ENCODE measurements at places on chromosomes 1 and 21.

GRCh38 chr1:86530211-86530845 is 16.6 kb upstream of the CLCA4 start:
- no peak for DNase-seq

- DNase-seq: no peak
Measured at GRCh38 chr1:8154621-8155052, 128.5 kb upstream of the ERRFI1 start.

DNA sequence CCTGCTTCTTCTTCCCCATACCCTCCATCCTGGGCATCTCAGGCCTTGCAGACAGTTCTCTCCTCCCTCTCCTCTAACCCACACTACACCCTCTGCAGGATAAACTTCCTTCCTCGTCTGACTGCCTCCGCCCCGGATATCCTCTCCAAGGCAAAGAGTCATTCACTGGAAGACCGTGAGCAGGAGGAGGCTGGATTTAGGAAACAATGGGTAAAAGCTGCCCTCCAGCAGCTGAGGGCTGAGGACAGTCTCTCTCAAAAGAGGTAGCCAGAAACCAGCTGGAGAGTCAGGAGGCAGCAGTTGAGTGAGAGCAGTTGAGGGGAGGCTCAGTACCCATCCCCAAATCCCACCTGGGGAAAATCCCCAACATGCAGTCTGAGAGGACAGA is 1.4 kb downstream of the CSRP1 start:
- no peak for DNase-seq

GRCh38 chr1:160117709-160118183 is 2.2 kb downstream of the ATP1A2 start:
- no peak for DNase-seq

- no peak for DNase-seq
Measured at GRCh38 chr1:15618077-15618654, 908 bp downstream of the DDI2 start.

DNA sequence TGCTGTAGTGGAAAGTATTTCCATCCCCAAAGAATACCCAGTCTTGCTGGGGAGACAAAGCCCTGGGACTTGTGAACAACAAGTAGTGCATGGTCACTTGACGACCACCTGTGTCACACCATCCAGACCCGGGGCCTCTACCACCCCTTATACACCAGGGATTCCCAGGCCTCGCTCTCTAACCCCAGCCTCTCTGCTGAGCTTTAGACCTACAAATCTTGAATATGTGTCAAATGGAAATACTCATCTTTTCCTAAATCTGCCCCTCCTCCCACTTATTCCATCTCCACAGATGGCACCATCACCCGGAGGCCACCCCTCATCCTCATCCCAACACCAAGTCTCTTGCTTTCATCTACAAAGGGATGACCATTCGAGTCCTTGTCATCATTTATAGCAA is 875 bp upstream of the RNASEL start:
- no peak for DNase-seq

- DNase-seq: no peak
Measured at GRCh38 chr1:180916012-180916770, 3.5 kb downstream of the KIAA1614 start.

- no peak for DNase-seq
Measured at GRCh38 chr1:80657044-80657643, 1143.6 kb upstream of the ADGRL2 start.

DNA sequence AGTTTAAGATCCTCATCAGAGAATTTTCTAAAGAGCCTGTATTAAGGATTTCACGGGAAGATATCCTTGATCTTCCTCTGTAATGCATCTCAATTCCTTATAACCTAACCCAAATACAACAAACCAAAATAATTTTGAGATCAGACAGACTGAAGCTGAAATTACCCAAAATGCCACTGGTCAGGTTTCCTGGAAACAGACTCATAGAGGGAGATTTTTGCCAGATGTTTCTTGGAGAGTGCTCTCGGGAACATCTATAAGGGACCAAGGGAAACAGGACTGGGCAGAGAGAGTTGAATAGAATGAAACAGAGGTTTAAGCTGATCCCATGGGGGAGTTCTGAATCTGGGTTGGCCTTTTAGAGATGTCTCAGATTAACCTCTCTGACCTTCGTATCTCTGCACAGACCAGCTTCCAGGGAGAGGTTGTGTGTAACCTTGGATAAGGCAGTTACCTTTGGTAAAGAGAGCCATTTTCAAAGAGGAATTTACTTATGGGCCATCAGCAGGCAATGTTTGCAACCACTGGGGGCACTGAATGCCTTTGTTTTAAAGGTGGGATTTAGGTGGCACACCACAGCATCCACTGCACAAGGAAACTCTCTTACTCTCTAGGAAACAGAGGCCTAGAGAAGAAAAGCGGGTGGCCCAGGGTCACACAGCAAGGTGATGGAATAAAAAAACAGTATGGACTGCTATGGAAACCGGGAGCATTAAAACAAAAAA is 130.8 kb upstream of the SGIP1 start:
- DNase-seq: no peak

GRCh38 chr21:45499201-45499750 is 43.0 kb downstream of the SLC19A1 start:
- DNase-seq: no peak

- no peak for DNase-seq
Measured at GRCh38 chr1:32878637-32879041, 7.7 kb upstream of the HPCA start.

DNA sequence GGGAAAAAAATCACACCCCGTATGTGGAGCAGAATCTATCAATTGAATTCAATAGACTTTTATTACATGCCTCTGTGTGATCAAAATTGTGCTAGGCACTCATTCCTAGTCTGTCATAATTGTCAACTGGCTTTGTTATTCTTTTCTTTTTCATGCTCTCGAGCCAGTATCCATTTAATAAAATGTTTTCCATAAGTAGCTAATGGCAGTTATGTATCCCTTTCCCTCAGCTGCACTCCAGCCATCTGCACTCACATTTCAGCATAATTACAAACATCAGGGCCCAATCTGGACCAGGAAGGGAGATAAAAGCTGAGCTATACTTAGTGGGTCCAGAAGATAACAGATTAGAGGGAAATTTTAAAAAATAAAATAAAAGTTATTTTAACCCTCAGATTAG is 15.9 kb downstream of the RGS5 start:
- no peak for DNase-seq

- no peak for DNase-seq
Measured at GRCh38 chr1:118988186-118989005, at the start of gene TBX15. Gene TBX15 (minus strand): TSS chr1:118988343. CDS start chr1:118987795, 548 bp downstream.

- no peak for DNase-seq
Measured at GRCh38 chr1:238898856-238899255, 487.5 kb upstream of the CHRM3 start.

- DNase-seq: no peak
Measured at GRCh38 chr1:229856009-229856650, 210.9 kb upstream of the GALNT2 start.

GRCh38 chr1:247378334-247379073 is 37.5 kb upstream of the NLRP3 start:
- no peak for DNase-seq

DNA sequence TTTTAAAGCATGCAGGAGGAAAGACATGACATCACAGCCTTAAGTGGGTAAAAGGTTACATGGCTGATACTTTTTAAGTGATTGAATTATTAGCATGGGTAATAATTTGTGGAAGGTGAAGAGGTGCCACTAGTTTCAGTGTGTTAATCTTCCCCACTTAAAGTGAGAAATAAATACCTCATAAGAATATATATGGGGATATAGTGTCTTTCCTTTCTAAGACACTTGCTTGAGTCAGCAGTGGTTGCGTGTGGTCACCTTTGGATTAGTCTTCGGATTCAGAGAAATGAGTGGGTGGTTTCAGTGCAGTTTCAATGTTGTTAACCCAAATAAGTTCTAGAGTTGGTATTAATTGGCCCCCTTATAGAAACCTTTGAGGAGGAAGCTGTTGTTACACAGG is 94.1 kb downstream of the ADGRL2 start:
- DNase-seq: no peak

- no peak for DNase-seq
Measured at GRCh38 chr1:200317236-200317635, 92.6 kb downstream of the ZNF281 start.

GRCh38 chr1:227156520-227156919 is 161.8 kb downstream of the CDC42BPA start:
- no peak for DNase-seq

DNA sequence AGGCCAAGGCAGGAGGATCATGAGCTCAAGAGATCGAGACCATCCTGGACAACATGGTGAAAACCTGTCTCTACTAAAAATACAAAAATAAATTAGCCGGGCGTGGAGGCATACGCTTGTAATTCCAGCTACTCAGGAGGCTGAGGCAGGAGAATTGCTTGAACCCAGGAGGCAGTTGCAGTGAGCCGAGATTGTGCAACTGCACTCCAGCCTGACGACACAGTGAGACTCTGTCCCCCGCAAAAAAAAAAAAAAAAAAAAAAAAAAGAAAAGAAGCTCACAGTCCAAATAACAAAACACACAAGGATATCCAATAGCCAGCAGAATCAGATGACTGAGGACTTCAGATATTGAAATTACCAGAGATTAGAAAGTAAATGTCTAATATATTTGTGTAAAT is 11.8 kb downstream of the AHCTF1 start:
- DNase-seq: no peak

DNA sequence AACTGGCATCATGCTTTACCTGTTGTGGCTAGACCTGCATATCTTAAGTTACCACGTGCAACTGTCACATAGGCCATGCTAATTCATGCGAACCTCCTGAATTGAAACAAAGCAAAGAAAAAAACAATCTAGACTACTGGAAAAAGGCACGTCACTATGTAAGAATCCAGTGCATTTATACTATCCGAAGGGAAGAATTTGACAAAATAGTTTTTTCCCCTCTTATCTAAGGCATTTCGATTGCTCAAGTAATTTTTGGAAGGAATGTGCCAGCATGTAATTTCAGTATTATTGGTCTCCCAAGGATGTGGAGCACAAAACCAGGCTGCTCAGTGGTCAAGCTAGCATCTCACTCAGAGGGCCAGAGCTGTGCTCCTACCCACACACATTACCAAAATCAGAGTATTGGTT is 31.5 kb upstream of the C1orf198 start:
- no peak for DNase-seq

- no peak for DNase-seq
Measured at GRCh38 chr1:38029081-38029681, 16.6 kb downstream of the UTP11 start.

- DNase-seq: no peak
Measured at GRCh38 chr1:86429835-86430234, 5.9 kb downstream of the CLCA2 start.

- DNase-seq: no peak
Measured at GRCh38 chr1:54798769-54799641, 2.1 kb downstream of the TTC22 start.

DNA sequence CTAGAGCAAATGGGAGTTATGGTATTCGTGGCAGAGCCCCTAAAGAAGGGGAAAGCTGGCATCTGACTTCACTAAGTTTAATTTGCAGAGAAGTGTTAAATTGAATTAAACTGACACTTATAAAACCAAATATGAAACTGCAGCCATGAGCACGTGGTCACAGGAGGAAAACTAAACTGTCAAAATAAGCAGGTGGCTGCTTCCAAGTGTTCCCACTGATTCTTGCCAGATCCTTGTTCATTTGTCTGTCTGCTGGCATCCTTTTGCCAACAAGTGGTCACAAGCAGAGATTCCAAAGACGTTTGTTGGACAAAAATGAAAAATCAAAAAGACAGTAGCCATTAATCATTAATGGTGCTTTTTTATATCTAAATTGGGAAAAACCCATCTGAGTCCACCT is 6.5 kb upstream of the CELA2B start:
- DNase-seq: no peak

GRCh38 chr1:23537296-23537973 is 6.4 kb upstream of the E2F2 start:
- DNase-seq: no peak

GRCh38 chr21:36200081-36200561 is 43.5 kb downstream of the DOP1B start:
- DNase-seq: no peak

DNA sequence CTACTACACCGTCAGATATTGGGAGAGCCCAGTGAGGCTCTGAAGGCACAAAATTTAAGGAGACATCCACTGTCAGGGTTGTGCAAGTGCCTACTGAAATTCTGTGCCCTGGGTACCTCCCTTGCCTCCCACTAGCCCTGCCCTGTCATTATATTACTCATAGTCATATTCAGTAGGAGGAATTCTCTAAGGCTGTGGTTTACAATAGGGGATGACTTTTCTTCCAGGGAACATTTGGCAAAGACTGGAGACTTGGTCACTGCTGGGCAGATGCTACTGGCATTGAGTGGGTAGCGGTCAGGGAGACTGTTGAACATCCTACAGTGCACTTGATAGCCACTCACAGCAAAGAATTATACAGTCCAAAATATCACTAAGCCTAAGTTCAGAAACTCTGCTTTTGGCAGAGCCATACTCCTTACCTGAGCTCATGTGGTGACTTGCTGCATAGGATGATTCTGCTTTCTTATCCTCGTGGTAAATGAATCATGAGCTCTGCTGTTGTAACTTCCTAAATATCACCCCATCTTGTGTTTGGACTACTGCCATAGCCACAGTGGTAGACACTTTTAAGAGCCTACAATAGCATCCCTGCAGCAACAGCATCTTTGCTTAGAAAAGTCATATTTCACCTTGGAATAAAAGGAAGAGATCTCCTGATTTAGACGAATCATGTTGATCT is 563.4 kb upstream of the PLXNA2 start:
- no peak for DNase-seq

DNA sequence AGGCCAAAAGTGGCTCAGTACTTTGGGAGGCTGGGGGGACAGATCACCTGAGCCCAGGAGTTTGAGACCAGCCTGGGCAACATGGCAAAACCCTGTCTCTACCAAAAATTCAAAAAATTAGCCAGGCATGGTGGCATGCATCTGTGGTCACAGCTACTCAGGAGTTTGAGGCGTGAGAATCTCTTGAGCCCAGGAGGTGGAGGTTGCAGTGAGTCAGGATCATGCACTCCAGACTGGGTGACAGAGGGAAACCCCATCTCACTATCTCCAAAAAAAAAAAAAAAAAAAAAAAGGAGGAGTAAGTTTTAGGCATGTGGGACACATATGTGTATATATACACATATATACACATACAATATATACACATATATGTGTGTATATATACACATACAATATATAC is 165.3 kb upstream of the DPYD start:
- no peak for DNase-seq

GRCh38 chr1:220300442-220301121 is 28.3 kb upstream of the RAB3GAP2 start:
- DNase-seq: no peak

DNA sequence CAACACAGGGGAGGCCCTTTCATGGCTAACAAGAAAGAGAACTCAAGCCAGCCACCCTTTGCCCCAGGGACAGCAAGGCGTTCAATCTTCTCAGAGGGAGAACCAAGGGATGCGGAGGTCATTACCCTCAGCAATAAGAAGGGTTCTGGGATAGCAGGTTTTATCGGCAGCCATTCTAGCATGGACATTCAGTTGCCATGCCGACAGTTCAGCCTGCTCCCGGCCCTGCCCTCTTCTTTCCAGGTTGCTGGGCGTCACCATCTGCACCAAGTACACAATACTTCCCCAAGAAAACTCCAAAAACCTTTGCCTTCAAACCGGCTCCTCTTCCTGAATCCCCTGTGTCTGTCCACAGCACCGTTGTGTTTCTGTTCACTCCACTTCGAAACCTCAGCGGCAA is 47.1 kb downstream of the SYT2 start:
- DNase-seq: no peak

GRCh38 chr1:39727221-39727931 is 11.3 kb upstream of the PPIE start:
- DNase-seq: no peak

Measured in stimulated activated CD8-positive, alpha-beta memory T cell treated with anti-CD3 and anti-CD28 coated beads, Interleukin-15, amount 100 ng/mL, for 4 hours (primary cell).